B cell (primary cell): ENCODE measurements at places on chromosomes 5 and 9. TPM values are rescaled to one million over a fixed set of nuclear protein-coding genes. Genes with fewer than 3 reads are reported as not detected.

The ZNF608 gene
- total RNA-seq: 17.4 and 21.0 TPM in 2 replicates

The SH3RF2 gene
- total RNA-seq: not detected in 2 replicates

DNA sequence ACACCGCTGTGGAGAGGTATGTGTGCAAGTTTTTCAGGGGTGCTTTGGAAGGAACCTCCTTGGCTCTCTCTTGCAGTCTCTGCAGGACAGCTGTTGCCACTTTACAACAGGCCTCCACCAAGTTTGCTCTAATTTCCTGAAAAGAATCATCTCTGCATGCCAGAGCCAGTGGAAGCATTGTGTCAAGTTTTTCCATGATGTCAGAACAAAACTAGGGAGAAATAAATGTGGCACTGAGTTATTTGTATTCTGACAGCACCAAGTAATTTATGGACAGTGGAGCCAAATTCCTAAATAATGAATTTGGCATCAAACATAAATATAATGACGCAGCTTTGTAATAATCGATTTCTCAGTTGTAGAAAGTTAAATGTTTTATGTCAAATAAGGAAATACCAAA, 146.9 kb downstream of the KIAA0825 start:
- DNase-seq: no peak
- H3K4me1 ChIP-seq: no peaks in the 10 kb centered on the region
- H3K4me3 ChIP-seq: no peak overlapping the region
- no peaks in the 10 kb centered on the region for H3K27me3 ChIP-seq

The RELL2 gene
- total RNA-seq: 11.6 and 12.1 TPM in 2 replicates

- no peak for DNase-seq
- no peaks in the 10 kb centered on the region for H3K36me3 ChIP-seq
- H3K4me1 ChIP-seq: no peaks in the 10 kb centered on the region
Measured at GRCh38 chr5:74945561-74946165, 79.5 kb upstream of the FAM169A start.

The PGM5 gene
- not detected in 2 replicates for total RNA-seq

DNA sequence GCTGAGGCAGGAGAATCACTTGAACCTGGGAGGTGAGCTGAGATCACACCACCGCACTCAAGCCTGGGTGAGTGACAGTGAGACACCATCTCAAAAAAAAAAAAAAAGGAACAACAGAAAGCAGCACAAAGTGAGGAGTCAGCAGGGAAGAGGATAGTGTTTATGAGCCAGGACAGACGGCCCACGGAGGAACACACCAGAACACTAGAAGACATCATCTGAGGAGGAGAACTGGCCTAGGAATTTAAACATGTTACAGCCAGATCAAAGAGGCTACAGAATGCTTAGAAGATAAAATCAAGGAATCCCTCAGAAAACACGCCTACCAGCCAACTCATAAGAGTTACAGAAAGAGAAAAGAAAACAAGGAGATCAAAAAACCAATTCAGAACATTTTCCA, 12.2 kb downstream of the UBAC1 start:
- H3K27me3 ChIP-seq: no peaks in the 10 kb centered on the region
- DNase-seq: no peak
- no peak overlapping the region for H3K27ac ChIP-seq
- H3K36me3 ChIP-seq: peaks cover 1% of the 10 kb centered on the region
- H3K4me1 ChIP-seq: no peaks in the 10 kb centered on the region
- H3K4me3 ChIP-seq: no peak overlapping the region

The GEMIN5 gene
- total RNA-seq: 15.5 and 17.1 TPM in 2 replicates
